ENCODE measurements at places on chromosomes 6 and 20.

- no peak for DNase-seq
These were observed 635 bp upstream of the ELOVL2 start for GRCh38 chr6:11044712-11045167.

DNA sequence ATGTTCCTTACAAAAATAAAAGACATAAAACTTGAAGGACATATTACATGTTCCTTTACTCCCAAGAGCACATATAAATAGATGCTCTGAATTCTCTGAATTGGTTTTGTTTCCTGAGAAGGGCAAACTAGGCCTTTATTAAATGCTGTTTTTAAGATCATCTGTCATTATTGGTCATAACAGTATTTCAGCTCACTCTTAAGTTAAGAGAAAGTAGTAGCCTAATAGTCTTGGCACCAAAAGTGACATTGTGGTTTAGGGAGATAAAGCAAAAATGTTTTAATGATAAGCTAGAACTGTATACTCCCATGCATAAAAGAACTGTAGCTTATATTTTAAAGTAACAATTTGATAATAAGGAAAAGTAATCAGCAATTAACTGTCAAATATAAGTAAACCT is 361.1 kb upstream of the PTCHD4 start:
- no peak for DNase-seq

DNA sequence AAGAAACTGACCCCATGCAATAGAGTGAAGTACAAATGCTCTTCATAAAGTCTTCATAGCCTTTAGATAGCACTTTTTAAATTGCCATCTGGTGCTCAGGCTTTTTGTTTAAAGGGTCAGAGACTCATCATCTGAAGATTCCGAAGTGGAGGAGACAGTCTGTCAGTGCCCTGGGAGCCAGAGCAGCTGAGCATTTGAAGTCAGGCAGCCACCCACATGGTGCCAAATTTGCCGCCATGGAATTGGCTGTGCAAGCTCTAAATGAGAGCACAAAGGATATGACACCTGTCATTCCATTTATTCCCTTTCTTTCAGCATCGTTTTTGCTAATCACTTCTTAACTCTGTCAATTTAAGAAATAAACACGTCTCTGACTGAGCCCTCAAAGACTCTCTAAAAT is 32.8 kb upstream of the CEP162 start:
- no peak for DNase-seq

DNA sequence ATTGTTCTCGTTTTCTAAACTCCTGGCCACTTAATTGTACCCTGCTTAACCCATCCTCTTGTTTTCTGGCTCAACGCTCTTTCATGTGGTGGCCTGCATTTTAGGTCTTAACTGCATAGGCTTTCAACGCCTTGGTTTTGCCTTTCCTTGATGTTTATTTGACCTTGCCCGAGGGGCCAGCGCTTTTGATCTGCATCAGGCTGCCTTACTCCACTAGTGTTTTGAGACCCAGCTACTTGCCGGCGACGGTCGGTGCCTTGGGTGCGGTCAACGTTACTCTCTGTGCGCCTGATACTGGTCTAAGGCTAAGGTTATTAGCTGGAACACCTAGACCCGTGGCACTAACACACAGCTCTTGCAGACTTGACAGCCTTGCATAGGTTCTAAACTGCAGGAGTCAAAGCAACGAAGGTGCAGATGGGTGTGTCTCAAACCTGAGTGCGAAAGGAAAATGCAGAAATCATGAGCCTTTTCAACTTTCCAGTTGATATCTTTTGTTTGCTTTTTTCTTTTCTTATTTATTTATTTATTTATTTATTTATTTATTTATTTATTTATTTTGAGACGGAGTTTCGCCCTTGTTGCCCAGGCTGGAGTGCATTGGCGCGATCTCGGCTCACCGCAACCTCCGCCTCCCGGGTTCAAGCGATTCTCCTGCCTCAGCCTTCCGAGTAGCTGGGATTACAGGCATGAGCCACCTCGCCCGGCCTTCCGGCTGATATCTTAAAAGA is 138.8 kb downstream of the HFE start:
- no peak for DNase-seq

DNA sequence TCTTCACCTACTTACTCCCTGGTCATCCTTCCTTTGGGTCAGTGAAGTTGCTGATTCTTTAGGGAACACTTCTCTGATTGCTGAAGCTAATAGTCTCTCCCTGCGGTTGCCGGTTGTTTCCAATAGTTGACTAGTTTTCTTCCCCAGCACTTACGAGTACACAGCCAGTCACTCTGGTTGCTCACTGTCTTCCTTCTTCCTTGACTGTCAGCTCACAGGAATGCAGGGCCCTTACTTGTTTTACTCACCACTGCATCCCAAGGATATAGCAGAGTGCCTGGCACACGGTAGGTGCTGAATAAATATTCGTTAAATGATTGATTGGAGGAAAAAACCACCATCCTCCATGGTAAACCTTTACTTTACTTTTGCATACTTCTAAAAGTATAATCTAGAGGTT is 345.0 kb downstream of the QKI start:
- DNase-seq: no peak

DNA sequence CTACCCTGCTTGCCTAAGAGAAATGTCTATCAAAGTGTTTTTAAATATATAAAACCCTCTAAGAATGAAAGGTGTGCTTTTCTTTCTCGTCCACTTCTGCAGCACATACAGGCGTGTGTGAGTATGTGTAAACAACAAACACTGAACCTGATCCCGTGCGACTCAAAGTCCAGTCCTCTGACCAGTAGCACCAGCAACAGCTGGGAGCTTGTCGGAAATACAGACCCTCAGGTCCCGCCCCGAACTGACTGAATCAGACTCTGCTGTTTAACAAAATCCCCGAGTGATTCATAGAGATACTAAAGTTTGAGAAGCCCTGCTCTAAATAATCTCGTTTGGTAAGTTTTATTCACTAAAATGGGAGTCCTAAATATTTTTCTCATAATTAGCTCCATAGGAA is 208.0 kb upstream of the KCNQ5 start:
- DNase-seq: no peak

- no peak for DNase-seq
These were observed 19.6 kb downstream of the LEMD2 start for GRCh38 chr6:33769248-33769821.

DNA sequence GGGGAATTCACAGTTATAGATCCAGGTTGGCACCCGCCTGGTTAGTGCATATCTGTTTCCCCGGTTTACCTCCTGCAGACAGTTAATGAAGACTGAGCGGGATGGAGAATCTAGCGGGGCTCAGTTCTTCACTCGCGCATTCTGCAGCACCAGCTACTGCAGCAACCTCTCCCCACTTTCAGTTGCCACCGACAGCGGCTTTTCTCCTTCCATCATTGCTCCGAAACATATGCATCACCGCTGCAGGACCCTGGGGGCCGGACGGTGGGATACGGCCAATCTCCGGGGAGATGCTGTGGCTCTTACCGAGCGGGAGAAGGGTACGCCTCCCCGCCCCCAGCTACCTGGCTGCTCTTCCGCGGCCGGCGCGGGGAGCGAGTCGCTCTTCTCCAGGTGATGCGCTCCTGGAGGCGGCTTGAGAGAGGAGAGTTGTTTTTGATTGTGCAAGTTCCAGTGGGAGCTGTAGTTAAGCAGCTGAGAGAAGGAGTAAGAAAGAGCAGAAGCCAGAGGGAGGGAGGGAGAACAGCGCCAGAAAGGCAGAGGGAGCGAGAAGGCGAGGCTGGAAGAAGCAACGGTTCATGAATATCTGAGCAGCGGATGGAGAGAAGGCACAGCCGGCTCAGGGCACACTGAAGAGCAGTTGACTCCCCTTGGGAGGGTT is at the start of gene SGK1:
Gene SGK1 (minus strand): TSS at position 642 of the 661 bp plus-strand sequence. CDS start 652 bp downstream, outside the sequence.
- no peak for DNase-seq

DNA sequence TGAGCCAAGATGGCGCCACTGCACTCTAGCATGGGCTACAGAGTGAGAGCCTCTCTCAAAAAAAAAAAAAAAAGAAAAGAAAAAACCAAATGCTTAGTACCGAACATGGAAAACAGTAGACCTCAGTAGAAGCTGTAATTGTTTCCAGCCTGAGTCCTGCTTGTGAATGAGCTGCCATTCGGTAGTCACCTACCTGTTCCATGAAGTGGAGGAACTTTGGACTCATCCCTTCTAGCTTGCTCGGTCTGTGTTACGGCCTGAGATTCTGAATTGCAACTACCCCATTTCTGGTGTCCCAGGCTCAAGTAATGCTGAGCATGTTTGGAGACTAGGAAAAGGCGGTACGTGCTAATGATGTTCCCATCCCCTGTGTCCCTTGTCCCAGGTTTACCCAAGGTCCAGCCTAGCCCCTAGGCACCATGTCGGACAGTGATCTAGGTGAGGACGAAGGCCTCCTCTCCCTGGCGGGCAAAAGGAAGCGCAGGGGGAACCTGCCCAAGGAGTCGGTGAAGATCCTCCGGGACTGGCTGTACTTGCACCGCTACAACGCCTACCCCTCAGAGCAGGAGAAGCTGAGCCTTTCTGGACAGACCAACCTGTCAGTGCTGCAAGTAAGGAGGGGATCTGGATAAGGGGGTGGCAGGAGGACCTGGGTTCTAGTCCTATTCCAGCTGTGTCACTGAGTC is 5.1 kb downstream of the TGIF2 start:
- DNase-seq: no peak

- DNase-seq: no peak
These were observed 258.4 kb downstream of the HDGFL1 start for GRCh38 chr6:22827760-22828159.

- DNase-seq: no peak
These were observed 32.3 kb downstream of the SYNJ2 start for GRCh38 chr6:158013904-158014504.
